Smooth muscle cell of trachea (primary cell): ENCODE measurements at places on chromosomes 11 and 22. TPM values are rescaled to one million over a fixed set of nuclear protein-coding genes. Genes with fewer than 3 reads are reported as not detected.

Gene C11orf87
- total RNA-seq, result not detected in 2 replicates

Gene PTPRJ
- 5.5 and 7.3 TPM in 2 replicates for total RNA-seq

Gene FAT3
- total RNA-seq, result 0.15 and 0.17 TPM in 2 replicates

Gene RAG2
- total RNA-seq, result not detected in 2 replicates

Gene SLC22A25
- not detected in 2 replicates for total RNA-seq

Gene NXPE2
- total RNA-seq, result under 0.01 TPM in 1 of 2 replicates, not detected in the other

Gene YPEL4
- 2.6 and 3.1 TPM in 2 replicates for total RNA-seq

Gene SYT13
- total RNA-seq, result not detected in 2 replicates

Gene KRTAP5-2
- total RNA-seq, result not detected in 2 replicates

Gene BTG4
- not detected in 2 replicates for total RNA-seq

Gene RAC2
- 2.8 and 4.0 TPM in 2 replicates for total RNA-seq

Gene CSF2RB
- total RNA-seq, result 0.44 TPM in 1 of 2 replicates, not detected in the other

Gene IFITM1
- 20.9 and 31.6 TPM in 2 replicates for total RNA-seq

Gene PLEKHA7
- not detected in 2 replicates for total RNA-seq

Gene APLNR
- total RNA-seq, result 0.17 TPM in 1 of 2 replicates, not detected in the other

Gene PRAME
- total RNA-seq, result not detected in 2 replicates

Gene POU2AF1
- total RNA-seq, result not detected in 2 replicates

Gene IMMP1L
- total RNA-seq, result 6.6 and 25.7 TPM in 2 replicates

Gene CCDC116
- total RNA-seq, result 0.15 and 0.17 TPM in 2 replicates

Gene MMP12
- total RNA-seq, result 0.44 and 1.8 TPM in 2 replicates
